SW 1271 (cell line): ENCODE measurements at places on chromosomes 1 and 21.
A peak's percentile ranks its signal among the peaks of the same experiment; 100 is the strongest.

DNA sequence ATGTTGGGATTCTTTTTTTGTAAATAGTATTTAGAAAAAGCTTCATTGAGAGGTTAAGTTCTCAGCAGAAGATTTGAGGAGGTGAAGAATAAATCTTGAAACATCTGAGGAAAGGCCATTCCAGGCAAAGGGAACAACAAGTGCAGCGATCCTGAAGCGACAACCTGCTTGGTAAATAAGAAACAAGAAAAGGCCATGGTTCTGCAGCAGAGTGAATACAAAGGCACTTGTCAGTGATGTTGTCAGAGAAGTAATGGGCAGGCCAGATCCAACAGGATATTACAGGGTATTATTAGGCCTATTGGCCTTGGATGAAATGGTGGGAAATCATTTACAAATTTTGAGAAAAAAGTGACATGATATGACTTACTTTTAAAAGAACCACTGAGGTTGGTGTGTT, 960.0 kb downstream of the PLA2G4A start:
- no peak for DNase-seq

DNA sequence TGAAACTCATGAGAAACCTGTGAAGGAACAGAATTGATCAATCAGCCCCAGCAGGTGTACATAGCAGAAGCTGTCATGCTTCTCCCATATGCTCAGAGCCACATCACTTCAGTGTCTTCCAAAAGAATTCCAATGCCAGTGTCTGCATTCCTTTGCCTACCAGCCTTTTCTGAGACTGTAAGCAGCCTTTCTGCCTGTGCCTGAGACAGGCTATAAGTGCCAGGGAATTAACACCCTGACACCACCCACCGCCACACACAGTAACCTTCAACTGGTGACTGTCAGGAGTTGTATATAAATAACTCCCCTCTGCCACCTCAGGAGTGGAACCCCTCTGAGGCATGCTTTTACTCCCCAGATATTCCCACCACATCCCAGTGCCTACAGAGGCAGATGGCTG, 38.1 kb upstream of the SLAMF9 start:
- DNase-seq: no peak

DNA sequence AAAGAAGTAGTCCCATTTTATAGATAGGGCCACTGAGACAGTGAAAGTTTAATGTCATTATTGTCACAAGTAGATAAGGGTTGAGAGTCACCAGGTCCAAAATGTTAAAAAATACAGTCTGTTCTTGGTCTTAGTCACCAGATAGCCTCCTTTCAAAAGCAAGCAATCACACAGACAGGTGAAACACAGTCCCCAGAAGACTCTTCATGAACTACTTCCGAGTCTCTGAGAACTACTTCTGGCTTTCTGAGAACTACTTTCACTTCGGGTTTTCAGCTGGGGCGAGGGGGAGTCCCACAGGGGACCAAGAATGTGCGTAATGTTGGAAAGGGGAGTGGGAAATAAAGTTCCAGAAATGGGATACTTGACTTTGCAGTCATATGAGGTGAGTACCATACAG, 143.2 kb downstream of the HHIPL2 start:
- DNase-seq: no peak

GRCh38 chr1:101205457-101205856, 31.4 kb upstream of the S1PR1 start:
- DNase-seq: no peak

GRCh38 chr1:4786055-4786454, 131.6 kb downstream of the AJAP1 start:
- DNase-seq: no peak

DNA sequence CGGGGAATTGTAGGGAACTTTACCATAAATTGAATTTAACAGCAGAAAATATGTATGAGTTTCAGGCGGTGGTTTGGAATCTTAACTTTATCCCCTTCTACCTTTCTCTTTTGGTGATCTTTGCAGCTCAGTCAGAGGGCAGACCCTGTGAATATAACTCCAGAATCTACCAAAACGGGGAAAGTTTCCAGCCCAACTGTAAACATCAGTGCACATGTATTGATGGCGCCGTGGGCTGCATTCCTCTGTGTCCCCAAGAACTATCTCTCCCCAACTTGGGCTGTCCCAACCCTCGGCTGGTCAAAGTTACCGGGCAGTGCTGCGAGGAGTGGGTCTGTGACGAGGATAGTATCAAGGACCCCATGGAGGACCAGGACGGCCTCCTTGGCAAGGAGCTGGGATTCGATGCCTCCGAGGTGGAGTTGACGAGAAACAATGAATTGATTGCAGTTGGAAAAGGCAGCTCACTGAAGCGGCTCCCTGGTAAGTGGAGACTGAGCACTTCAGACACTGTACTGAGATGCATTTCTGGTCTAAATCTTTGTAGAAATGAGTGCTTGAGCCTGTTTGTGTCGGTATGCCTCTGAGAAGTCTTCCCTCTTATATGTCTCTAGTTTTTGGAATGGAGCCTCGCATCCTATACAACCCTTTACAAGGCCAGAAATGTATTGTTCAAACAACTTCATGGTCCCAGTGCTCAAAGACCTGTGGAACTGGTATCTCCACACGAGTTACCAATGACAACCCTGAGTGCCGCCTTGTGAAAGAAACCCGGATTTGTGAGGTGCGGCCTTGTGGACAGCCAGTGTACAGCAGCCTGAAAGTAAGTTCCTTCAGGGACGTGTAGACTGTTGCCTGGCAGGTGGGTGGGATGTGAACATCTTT, 1.5 kb downstream of the CCN1 start:
- peak; percentile 71 for DNase-seq

- no peak for DNase-seq
Measured at GRCh38 chr21:34113842-34114241, 40.5 kb downstream of the MRPS6 start.

DNA sequence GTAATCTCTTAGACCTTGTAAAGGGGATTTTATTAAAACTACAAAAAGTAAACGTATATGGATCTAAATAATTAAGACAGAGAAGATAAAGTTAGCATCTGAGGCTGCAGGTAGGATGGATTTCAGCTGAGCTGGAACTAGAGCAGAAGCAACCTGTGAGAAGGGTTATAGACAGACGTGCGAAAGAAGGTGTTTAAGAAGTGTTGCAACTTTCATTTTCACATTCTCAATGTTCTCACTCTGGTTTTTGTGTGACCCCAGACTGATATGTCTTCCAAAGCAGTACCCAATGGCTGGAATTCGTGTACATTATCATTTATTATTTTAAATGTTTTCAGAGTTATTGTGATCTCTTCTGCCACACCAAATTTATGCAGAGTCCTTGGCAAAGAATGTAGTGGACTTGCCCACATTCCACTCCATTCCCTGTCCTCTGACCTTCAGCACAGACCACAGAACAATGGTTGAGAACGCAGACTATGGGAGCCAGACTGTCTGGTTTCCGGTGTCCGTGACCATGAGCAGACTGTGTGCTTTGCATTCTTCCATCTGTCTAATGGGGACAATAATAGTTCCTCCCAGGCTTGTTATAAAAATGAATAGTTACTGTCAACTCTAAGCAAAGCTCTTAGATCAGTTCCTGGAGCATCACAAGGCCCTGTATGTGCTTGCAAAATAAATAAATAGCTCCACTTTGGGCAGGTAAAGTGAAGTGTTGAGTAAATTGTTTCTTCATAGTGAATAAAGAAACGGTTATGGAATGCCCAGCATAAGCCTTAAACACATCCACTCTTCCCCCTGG, 140.6 kb upstream of the SAMSN1 start:
- DNase-seq: no peak

GRCh38 chr1:118948351-118948750, 39.8 kb downstream of the TBX15 start:
- no peak for DNase-seq

DNA sequence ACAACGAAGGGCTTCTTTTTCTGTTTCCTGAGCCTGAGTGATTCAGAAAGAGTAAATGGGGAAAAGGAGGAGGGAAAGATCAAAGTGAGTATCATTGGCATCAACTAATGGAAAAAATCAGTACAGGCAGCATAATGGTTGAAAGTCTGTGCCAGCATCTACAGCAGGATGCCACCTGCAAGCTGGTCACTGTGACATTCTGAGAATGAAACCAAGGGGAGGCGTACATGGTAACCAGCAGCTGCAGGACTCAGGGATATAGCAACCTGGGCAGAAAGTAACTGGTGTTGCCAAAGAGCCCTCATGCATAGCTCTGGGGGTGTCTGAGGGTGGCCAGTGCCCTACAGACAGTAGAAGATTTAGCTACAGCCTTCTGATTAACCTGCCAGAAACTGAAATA, 305.9 kb downstream of the BRINP2 start:
- no peak for DNase-seq

GRCh38 chr1:158924677-158925076, 6.7 kb upstream of the PYHIN1 start:
- DNase-seq: no peak

- no peak for DNase-seq
Measured at GRCh38 chr1:197921235-197922069, 4.3 kb downstream of the LHX9 start.

- DNase-seq: no peak
Measured at GRCh38 chr1:182122913-182123260, 61.4 kb upstream of the ZNF648 start.

GRCh38 chr21:45595574-45596295, 47.8 kb upstream of the PCBP3 start:
- no peak for DNase-seq

DNA sequence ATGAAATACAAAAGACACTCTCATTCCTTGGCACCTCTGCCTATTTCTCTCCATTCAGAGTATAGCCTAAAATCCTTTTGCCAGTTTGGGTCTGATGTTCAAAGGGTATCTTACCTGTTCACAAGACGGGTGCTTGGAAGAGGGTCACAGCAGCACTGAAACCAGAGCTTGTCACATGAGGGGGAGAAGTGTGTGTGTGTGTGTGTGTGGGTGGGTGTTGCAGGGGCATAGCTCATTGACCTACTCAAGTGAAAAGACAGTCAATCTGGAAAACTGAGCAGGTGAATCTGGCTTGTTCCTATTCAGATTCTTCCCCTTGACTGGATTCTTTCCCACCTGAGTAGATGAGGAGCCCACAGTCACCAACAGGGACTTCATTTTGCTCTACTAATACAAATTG, 63.9 kb downstream of the KCTD3 start:
- no peak for DNase-seq

DNA sequence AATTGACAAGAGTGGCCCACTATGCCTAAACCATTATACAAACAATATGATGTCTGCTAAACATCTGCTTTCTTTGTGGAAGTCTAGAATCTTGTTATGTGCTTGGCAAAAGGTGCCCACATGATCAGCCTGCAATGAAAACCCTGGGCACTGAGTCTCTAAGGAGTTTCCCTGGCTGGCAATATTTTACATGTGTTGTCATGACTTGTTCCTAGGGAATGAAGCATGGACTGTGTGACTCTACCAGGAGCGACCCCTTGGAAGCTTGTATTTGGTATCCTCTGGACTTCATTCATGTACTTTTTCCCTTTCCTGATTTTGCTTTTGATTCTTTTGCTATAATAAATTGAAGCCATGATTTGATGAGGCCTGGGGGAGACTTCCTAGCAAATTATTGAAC, 324.9 kb downstream of the HHIPL2 start:
- DNase-seq: no peak

DNA sequence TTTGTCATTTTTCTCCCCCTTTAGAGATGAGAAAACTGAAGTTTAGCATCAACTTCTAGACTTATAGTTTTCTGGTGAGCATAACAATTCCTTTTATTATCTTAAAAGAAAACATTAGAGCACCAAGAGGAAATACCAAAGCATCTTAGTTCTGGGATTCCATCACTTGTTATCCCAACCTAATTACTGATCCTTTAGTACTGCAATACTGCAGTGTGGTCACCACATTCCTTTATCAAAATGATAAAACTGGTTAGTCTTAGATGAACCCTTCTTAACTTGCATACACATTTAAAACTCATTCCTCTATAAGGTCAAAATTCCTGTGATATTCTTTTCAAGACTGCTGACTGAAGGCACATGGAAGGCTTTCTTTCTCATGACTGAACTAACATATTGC, 23.1 kb downstream of the SOD1 start:
- DNase-seq: no peak

DNA sequence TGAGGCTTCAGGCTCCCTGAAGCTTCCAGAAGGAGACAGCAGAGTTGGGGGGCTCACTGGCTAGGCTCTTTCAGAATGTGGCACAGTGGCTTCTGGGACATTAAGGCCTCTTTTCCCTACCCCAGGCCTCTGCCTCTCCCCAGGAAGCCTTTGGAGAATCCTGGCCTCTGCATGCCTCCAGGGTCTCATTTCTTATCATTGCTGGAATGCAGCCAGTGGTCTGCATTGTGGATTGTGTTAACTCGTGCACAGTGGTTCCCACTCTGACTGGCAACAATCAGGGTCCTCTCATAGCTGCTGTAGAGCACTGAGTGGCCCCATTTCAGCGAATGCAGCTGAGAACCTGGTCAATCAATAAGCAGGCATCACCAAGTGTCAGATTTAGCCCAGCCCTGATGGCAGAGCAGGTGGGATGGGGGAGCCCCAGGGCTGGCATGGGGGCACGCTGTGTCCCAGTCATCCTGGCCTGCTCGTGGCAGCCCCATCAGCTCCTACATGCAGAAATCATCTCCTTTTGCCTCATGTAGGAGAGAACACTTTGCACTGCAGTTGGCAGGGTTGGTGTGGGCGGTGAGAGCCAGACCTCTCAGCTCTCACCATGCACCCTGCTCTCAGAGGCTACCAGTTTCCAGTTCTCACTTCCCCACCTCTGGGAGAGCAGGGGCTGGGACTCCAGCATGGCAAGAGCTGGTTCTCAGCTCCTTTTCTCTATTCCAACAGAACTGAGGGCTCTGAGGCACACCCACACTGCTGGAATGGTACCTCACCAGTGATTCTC, 13.4 kb downstream of the ADORA1 start:
- no peak for DNase-seq

- no peak for DNase-seq
Measured at GRCh38 chr1:208055535-208055934, 144.6 kb upstream of the CD34 start.

GRCh38 chr1:215128504-215128903, 46.0 kb downstream of the KCNK2 start:
- DNase-seq: no peak

- DNase-seq: no peak
Measured at GRCh38 chr1:22184892-22185612, 42.2 kb upstream of the WNT4 start.

GRCh38 chr1:114104949-114105348, 48.7 kb downstream of the SYT6 start:
- DNase-seq: no peak

DNA sequence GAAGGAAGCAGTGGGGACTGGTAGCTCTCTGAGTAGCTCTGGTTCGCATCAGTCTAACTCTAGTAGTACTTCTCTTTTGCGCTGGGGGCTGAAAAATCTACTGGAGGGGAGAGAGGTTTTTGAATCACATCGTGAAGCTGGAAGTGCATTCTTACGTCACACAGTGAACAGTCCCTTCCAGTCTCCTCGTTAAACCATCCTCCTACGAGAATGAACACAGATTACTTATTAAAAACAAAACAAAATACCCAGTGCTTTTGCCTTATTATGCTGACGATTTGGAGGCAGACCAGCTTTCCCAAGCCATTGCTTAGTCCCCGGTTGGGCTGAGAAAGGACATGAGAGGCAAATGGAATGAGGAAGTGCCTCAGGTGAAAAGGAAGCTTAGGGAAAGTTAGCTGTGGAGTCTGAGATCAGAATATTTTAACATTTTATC, 16.1 kb downstream of the HUNK start:
- no peak for DNase-seq
